Activated CD8-positive, alpha-beta T cell treated with anti-CD3 and anti-CD28 coated beads, Interleukin-2, amount 10 ng/mL, durations not matched to agents 7 days and 5 days (primary cell): ENCODE measurements at places on chromosomes 4 and X.
A peak's percentile ranks its signal among the peaks of the same experiment; 100 is the strongest.

DNA sequence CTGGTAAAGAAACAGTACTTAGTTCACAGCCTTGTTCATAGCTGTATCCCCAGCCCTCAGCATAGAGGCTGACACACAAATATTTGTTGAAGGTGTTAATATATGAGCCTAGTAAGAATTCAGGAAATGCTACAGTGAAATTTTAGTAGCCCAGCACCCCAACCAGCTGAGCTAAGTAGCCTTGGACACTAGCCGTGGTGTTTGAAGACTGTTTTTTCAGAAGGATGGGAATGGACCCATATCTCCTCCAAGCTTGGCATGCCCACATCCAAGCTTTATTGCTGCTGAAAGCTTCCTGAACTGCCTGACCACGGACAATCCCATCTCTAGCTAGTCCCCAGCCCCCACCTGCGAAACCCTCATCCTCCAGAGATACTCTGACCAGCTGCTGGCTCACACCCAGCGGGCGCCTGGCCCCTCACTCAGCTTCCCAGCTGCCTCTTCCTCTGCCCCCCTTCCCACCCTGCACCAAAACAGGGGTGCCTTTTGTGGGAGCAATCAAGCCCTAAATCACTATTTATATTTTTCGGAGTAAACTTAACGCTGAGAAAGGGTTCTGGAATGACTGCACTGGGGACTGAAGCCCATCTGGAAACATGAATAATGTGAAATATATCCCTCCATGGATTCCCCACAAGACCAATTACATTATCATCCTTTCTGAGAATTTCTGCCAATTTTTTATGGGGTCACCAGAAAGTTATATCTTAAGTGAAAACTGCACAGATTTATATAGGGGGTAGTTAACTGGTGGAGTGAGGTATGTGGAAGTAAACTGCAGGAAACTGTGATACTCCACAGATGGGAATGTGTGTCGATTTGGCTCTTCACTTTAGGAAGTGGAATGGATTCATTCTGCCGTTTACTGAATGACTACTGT, 41.1 kb upstream of the CBR4 start:
- no peak for DNase-seq

GRCh38 chr4:68433582-68433981, 13.7 kb upstream of the TMPRSS11E start:
- DNase-seq, result no peak

DNA sequence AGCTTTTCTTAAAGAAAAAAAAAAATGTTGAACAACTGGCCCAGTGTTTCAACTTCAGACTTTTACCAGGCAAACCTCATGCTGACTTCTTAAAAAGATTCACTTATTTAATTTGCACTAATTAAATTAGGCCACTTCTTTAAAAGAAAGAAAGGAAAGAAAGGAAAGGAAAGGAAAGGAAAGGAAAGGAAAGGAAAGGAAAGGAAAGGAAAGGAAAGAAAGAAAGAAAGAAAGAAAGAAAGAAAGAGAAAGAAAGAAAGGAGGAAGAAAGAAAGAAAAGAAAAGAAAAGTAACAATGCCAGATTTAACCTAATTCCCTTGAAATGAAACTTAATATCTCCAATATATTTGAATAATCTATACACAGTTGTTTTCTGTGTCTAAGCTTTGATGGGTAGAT, 71.4 kb upstream of the PRPS2 start:
- DNase-seq, result no peak

DNA sequence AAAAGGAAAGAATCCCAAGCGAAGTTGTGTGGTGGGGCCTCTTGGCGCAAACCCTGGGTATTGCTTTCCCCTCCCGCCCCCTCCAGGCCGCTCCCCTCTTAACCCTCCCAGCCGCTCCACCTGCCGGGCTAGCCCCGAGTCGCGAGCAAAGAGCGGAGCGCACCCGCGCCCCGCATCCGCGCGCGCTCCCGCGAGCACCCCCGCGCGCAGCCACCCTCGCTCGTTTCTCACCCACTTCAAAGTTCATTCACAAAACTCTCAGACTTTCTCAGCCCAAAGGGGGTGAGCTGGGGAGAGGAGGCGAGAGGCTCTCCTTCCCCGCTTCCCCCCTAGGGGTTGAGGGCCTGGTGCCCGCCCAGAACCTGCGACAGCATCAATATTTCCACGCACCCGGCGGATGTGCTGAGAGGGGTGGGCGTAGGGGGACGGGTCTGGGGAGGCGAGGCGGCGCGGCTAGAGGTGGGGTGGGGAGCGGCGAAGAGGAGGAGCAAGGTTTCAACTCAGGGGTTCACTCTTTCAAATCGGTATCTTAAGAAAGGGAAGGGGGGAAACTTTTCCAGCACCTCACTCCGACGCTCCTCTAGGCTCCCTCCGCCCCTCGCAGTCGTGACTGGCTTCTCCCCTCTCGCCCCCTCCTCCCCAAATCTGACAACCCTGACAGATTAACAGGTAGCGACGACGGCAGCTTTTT, 1.8 kb downstream of the MAML3 start:
- peak; percentile 88 for DNase-seq

DNA sequence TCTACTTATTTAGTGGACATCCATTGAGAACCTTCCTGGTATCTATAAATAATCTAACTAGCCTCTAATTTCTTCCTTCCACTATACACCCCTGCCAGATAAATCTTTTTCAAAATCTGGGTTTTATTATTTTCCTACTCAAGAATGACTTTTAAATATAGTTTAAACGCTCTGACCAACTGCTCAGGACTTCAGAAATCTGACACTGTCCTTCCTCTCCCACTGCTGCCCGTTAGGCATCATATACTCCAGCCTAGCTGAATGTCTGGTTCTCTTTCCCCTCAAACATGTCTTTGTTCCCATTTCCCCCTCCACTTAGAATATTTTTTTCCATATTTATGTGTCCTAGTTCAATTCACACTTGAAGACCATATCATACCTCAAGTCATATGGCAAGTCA, 35.2 kb upstream of the CBLL2 start:
- DNase-seq, result no peak

- DNase-seq, result no peak
These were observed 17.2 kb downstream of the ASB11 start for GRCh38 chrX:15298201-15298600.

GRCh38 chr4:105619188-105619931, 66.9 kb downstream of the ARHGEF38 start:
- DNase-seq, result no peak

- peak; percentile 23 for DNase-seq
These were observed 443.2 kb upstream of the FGF16 start for GRCh38 chrX:77003956-77004355.

DNA sequence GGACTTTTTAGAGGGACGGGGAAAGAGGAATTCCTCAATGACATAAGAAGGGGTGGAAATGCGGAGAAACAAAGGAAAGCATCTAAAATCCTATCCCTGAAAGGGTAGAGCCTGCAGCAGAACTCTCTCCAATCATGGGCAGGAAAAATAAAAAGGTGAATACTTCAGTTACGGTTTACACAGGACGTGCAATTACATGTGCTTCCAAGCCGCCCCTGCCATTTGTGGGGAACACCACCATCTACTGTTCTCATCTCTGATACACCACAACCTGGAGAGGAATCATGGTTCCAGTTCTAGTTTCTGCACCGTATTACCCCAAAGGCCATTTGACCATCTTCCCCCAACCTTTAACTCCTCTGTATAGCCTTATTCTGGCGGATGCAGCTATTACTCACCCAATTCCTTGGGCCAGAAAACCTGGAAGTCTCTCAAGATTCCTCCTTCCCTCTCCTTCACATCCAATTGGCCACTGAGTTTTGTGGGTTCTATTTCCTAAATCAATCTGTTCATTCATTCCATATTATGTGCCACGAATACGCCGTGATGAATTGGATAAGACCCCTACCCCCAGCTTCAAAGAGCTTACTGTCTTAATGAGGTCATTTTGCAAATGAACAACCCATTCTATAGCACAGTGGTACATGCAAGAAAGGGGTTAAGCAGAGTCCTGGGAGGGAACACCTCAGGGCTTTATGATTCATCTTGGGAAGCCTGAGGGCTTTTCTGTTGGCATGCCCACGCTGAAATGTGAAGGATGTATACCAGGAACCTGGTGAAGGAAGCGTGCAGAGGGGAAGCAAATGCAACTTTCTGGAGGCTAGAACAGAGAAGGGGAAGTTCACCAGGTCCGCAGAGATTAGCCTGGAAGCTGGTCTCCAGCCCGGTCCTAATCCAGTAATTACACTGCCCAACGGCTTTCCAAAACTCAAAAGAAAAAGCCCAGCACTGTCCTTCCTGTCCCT, 1.4 kb upstream of the MSL3 start:
- no peak for DNase-seq

- no peak for DNase-seq
These were observed 28.6 kb downstream of the STAP1 start for GRCh38 chr4:67587156-67587555.

GRCh38 chr4:155565776-155566175, 100.9 kb upstream of the GUCY1A1 start:
- no peak for DNase-seq

- DNase-seq, result no peak
These were observed 149.5 kb downstream of the MAML3 start for GRCh38 chr4:140004549-140004895.

DNA sequence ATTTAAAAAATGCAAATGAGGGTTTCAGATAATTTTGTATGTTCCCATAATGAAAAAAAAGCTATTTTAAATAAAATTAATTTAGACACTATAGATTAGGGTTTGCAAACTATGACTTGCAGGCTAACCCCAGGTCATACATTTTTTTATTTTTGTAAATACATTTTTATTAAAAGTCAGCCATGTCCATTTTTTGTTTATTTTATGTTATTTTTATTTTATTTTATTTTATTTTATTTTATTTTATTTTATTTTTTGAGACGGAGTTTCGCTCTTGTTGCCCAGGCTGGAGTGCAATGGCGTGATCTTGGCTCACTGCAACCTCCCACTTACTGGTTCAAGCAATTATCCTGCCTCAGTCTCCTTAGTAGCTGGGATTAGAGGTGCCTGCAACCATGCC, 460.6 kb downstream of the IL15 start:
- no peak for DNase-seq

DNA sequence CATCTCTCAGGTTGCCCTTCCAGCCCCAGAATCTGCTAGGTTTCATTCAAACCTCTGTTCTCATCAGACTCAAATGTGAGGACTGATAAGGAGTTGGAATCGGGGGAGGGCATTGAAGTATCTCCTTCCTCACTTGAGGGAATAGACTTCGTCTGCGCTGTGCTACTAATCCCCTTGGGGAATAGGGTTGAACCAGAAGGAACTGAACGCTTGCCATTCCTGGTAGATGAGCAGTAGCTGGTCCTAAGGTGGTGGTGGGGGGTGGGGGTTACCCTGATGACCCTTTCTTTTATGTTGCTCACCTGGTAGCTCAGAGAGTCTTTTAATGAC, 692 bp upstream of the SLC9A7 start:
- no peak for DNase-seq

GRCh38 chr4:54498661-54499111, 159.1 kb upstream of the KIT start:
- DNase-seq, result no peak
